ENCODE measurements at places on chromosomes 11 and 22.
A peak's percentile ranks its signal among the peaks of the same experiment; 100 is the strongest.

DNA sequence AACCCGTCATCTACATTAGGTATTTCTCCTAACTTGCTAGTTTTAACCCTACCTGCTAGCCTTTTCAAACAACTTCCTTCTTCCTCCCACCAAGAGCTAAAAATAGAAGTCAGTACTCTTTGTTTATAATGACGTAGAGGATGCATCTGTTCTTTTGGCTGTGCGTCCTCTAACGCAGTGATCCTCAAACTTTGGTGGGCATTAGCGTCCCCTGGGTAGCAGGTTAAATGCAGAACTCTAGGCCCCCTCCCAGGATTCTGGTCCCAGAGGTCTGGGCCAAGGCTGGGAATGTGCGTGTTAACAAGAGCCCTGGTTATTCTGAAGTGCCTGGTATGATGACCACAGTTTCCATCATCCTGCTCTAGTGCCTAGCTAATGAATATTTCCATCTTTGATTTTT, 67.6 kb downstream of the BARX2 start:
- DNase-seq, result no peak

DNA sequence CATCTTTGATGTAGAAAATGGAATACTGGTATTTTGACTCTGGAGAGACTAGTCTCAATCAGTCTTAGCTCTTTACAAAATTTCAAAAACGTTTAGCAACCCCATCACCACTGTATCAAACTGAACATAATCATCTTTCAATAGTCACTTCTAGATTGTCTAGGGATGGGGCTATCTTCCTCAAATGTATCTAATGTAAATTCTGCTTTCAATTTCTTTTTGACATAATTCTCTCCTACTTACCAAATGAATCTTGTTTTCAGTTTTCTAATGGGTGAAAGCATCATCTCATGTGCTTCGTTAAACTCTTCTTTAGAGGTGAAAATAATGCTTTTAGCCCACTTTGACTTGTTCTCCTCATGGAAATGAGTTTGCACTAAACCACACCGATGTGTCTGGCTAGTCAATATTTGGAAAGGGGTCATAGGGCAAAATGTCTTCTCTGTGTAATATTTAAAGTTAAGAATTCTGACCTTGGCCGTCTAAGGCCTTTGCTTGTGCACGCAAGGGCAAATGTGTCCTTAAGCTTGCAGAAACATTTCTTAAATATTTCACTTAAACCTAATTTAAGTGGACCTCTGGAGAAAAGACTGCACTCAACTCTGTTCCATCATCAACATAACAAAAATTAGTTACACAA, 5.2 kb downstream of the SIK3 start:
- no peak for DNase-seq

- DNase-seq, result no peak
Measured at GRCh38 chr11:126791446-126791845, 209.1 kb downstream of the KIRREL3 start.

- DNase-seq, result no peak
Measured at GRCh38 chr11:94574193-94574961, 7.2 kb downstream of the PIWIL4 start.

DNA sequence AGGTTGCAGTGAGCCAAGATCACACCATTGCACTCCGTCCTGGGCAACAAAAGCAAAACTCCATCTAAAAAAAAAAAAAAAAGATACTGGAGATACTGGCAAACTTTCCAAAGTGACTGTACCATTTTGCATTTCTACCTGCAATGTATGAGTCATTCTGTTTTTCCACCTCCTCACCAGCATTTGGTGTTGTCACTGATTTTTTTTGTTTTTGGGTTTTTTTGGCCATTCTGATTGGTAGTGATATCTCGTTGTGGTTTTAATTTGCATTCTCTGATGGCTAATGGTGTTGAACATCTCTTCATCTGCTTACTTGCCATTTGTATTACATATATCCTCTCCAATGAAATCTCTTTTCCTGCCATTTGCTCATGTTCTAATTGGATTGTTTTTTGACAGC, 12.0 kb upstream of the RBX1 start:
- no peak for DNase-seq

DNA sequence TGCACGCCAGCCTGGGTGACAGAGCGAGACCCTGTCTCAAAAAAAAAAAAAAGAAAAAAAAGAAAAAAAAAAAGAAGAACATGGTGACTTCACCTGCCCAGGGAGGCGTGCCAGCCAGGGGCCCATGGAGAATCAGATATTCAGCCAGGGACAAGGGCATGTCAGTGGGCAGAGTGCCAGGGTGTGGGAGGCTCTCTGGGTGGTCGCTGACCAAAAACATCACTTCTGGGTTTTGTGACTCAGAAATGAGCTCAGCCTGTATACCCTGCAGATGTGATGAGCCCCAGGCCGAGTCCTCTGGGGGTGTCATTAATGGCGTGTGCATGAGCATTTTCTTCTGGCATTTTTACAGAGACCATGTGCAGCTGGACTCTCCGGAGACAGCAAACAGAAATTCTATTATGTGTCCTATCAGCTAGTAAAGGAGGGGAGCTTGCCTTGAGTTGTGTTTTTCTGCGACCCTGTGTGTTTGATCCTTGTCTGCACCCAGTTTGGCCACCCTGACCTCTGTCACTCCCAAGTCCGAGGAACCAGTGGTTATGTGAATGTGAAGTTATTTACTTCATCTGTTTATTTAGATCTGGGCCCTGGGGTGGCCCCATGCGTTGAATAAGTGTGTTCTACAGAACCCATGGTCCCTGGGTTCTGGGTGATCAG, 53.6 kb downstream of the BCR start:
- peak; percentile 92 for DNase-seq

DNA sequence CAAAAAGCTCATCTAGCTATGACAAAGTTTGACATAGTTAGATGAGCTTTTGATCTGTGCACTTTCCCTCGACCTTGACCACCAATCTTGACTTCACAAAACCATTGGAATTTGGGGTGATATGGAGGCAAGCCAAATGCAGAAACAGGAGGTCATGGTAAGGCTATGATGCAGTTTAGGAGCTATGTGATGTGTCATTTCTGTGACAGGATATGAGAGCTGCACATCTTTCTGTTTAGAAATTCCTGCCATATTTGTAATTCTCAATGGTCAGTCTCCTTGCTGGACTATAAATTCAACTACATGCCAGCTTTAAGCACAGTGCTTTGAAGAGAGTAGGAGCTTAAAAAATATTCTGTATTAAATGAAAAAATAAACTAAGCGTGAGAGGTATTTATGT, 12.9 kb downstream of the OR51B6 start:
- DNase-seq, result no peak

GRCh38 chr11:77450227-77450626, 23.7 kb downstream of the PAK1 start:
- no peak for DNase-seq

DNA sequence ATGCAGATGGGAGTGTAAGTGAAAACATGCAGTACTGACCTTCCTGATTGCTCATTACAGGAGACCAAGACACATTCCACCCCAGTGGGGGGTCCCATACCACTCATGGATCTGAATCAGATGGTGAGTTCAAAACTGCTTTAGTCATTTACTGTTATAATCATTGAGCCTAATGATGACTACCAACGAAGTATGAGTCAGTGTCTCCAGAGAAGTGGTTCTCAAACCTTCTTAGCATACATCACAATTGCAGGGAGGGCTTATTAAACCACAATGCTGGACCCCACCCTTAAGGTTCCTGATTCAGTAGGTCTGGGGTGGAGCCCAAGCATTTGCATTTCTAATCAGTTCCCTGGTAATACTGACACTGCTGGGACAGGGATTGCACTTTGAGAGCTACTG, 75.8 kb downstream of the CD44 start:
- peak; percentile 74 for DNase-seq

GRCh38 chr22:30044881-30045493, 35.3 kb upstream of the HORMAD2 start:
- DNase-seq, result no peak

All from activated CD8-positive, alpha-beta T cell treated with anti-CD3 and anti-CD28 coated beads for 36 hours (primary cell).